Kidney epithelial cell (primary cell): ENCODE measurements at places on chromosomes 5 and 9. TPM values are rescaled to one million over a fixed set of nuclear protein-coding genes. Genes with fewer than 3 reads are reported as not detected.

DNA sequence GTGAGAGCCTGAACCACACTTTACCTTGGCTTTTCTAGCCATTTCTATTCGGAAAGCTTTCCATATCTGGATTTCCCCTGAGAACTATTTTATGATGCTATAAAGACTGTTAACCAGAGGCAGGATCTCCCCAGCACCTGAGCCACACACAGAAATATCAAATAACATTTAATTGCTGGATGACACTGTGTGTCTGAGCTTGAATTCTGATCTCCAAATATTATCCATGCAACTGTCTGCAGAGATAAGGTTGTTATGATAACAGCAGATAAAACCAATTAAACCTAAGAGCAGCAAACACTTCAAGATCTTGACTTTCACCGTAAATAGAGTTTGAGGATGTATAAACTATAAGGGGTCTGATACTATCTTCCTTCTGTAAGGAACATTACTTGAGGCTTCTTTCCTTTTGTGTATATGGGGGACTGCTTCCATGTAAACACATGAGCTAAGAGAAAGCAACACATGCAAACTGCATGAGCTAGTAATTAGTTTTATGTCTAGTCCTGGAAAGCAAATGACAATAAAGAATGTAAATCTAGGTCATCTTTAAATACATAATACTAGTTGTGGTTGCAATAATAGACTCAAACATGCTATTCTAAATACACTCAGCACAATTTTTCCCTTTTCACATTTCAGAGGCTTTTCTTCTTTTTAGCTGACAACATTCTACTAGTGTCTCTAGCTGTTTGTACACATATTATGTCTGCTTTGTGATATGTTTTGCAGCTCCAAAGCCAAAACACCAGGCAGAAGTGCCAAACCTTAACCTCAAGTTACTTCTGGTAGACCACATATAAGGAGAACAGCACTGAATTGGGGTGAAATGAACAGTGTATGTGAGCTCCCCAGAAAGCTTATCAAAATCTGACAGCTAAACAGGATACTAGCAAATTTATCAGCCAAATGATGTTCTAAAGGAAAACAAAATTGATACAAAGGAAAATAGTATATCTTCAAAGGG lies 136.5 kb downstream of the EFNA5 start:
- no peak for DNase-seq

DNA sequence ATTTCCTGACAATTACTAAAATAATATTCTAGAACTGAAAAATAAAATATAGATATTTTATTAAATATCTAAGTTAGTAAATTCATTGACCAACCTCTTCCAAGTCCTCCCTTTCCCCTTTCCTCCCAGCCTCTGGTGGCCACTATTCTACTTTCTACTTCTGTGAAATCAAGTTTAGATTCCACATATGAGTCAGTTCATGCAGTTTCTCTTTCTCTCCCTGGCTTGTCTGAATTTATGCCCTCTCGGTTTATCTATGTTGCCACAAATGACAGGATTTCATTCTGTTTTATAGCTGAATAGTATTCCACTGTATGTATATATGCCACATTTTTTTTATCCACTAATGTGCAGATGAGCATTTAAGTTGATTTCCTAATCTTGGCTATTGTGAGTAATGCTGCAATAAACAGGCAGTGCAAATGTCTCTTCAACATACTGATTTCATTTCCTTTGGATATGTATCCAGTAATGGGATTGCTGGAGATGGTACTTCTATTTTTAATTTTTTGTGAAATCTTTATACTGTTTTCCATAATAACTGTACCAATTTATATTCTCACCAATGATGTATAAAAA lies 52.3 kb downstream of the WDR36 start:
- DNase-seq, result no peak

Gene PDE6A
- total RNA-seq, result not detected in 2 replicates

- no peak for DNase-seq
Measured at GRCh38 chr5:10768328-10768899, 7.4 kb upstream of the DAP start.

Gene MLANA
- total RNA-seq, result not detected in 2 replicates
